Fibroblast of villous mesenchyme (primary cell): ENCODE measurements at places on chromosomes 1 and 21.
A peak's percentile ranks its signal among the peaks of the same experiment; 100 is the strongest.

- no peak for DNase-seq
These were observed 33.5 kb downstream of the KCNC4 start for GRCh38 chr1:110243574-110243973.

GRCh38 chr1:166900987-166901386 is 24.9 kb upstream of the TADA1 start:
- no peak for DNase-seq

- DNase-seq = peak; percentile 86
These were observed 36.3 kb upstream of the FAM3B start for GRCh38 chr21:41280115-41280919.

GRCh38 chr1:208058267-208058666 is 147.3 kb upstream of the CD34 start:
- no peak for DNase-seq

- DNase-seq = peak; percentile 70
These were observed 306.3 kb upstream of the DUSP10 start for GRCh38 chr1:222048094-222048595.

DNA sequence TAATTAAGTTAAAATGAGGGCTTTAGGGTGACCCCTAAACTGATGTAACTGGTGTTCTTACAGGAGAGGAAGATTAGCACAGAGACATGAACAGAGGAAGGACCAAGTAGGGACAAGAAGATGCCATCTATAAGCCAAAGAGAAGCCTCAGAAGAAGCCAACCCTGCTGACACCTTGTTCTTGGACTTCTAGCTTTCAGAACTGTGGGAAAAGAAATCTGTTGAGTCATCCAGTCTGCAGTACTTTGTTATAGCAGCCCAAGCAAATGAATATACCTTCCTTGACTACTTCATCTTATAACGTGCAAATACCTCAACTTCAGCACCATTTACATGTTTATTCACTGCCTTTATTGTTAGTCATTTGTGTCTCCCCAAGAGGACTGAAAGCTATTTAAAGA is 3.4 kb downstream of the ZBTB21 start:
- no peak for DNase-seq

GRCh38 chr1:184649451-184649888 is 105.2 kb downstream of the EDEM3 start:
- no peak for DNase-seq

- DNase-seq = peak; percentile 4
These were observed 210.0 kb downstream of the PLA2G4A start for GRCh38 chr1:187038784-187039183.

- no peak for DNase-seq
These were observed 53.8 kb downstream of the TLR5 start for GRCh38 chr1:223089250-223089649.

DNA sequence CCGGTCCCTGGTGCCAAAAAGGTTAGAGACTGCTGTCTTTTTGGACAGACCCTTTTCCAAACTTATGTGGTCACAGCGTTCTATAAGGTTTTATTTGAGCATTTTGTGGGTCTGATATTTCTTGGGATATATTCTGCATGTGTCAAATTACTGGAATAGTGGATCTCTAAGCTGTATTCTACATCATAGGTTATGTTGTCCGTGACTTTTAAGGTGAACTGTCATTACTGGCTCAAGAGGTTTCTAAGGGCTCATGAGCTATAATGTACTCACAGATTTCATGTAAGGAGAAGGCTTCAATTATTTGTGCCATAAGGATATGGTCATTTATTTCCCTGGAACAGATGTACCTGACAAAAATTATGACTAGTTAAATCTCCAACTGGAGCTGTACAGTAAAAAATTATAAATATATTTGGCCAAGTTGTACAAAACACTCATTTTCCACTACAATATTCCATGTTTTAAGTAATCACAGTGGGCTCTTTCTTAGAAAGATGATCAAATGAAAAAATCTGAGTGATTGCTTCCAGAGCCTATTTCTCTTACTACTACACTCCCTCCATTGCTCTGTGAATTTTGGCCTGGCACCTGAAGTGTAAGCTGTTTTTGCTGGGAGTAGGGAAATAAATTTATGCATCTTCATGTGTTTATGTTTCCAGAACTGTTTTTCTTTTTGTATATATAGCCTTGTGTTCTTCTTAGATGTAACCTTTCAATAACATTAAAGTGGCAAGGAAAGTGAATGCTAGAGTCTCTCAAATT is 538.1 kb upstream of the ZRANB2 start:
- DNase-seq = no peak

DNA sequence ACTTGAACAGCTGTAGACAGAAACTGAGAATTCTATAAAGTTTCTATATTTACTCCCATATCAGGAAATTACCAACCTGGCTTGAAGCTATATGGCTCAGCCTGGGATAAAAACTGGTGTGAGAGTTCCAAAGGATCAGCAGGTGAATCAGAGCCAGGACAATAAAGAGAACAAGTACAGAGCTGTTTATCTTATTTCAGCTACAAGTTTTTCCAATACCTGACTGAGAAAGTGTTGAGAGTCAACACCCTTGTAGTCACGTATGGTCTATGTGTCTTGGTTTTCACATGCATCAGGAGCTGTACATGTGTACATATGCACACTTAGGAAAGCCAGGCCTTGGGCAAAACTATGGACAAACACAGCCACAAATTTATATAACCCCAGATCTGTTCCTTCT is 40.7 kb upstream of the CXADR start:
- DNase-seq = no peak

GRCh38 chr1:206887701-206888100 is 9.5 kb upstream of the IL24 start:
- DNase-seq = peak; percentile 55

DNA sequence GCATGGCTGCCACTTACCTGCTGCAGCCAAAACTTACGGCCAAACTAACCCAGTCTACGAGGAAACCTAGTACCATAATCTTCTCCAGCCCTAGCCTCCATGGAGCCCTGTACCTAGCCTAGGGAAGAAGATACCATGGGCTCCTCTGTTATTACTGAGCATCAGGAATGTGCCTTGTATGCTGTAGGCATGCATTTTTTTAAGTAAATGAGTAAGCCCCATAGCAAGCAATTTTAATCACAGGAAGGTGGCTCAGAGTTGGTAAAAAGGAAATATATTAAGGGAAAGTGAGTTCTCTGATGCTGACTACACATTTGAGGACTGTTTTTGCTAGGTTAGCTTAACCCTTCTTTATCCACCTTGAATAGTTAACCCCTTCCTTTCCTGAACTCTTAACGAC is 21.2 kb downstream of the NFASC start:
- no peak for DNase-seq

GRCh38 chr1:157497284-157497683 is 55.0 kb downstream of the FCRL5 start:
- DNase-seq = no peak

DNA sequence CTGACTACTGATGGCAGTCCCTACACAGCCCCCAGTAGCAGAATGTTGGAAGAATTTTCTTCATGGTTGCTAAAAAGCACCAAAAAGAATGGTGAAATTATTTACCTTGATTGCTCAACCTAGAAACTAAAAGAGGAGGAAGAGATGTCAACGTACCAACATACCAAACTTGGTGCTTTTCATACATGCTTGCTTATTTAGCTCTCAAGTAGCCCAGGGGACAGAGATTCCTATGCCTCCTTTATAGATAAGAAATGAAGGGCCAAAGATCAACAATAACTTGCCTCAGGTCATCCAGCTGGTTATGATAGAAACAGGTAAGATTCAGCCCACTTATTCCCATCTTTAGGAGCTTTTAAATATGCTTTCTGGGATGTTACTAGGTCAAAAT is 170.6 kb downstream of the PIGK start:
- no peak for DNase-seq

DNA sequence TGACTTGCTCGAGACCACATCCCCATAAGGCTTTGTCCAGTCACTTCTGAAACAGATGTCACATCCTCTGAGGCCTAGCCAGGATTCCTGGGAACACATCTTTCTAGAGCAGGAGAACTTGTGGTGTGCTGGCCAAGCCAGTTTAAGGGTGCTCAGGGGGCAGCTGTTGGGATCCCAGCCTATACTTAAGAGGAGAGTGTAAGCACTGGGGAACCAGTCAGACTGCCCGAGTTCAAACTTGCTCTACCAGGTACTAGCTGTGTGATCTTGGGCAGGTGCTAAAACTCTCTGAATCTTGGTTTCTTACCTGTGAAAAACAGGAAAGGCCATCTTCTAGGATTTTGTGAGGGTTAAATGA is 15.6 kb upstream of the LY9 start:
- DNase-seq = no peak

DNA sequence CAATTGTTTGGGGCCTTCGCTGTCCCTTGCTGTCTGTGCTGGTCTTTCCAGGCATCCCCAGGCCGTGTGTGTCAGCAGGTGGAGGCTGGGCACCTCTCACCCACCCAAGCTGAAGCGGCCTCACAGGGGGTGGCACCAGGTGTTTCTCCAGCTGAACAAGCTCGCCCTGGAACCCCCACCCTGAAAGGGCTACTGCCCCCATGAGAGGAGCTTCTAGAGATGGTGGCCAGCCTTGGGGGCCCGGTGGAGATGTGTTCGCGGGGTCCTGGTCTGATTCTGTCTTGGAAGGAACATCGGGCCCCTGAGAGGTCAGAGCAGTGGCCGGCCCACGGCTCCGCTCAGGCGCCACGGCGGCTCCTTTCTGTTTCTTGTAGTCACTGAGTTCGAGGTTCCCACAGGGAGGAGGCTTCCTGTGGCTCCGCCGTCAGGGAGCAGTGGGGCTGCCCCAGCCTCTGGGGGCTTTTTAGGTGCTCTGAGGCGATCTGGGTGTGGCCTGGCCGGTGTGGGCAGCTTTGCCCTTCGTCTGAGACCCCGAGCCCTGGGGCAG is 46.9 kb downstream of the SKI start:
- DNase-seq = no peak

DNA sequence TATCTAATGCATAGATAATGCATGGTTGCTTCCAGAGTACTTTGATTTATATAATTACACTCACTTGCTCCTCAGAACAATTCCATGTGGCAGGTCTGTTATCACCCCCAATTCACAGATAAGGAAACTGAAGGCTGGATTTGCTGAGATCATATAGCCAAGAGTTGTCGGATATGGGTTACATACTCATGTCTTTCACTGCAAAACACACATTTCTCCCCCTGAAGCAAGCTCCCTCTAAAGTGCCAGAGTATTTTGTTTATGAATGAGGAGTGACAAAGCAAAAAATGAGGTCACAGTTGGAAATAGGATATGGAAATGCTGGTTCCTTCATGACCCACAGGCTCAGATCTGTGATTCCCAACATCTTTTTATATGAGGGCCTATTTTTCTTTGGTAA is 134.2 kb downstream of the ROR1 start:
- no peak for DNase-seq

- DNase-seq = peak; percentile 54
These were observed 1.2 kb downstream of the SH3GLB1 start for GRCh38 chr1:86705665-86705985.

DNA sequence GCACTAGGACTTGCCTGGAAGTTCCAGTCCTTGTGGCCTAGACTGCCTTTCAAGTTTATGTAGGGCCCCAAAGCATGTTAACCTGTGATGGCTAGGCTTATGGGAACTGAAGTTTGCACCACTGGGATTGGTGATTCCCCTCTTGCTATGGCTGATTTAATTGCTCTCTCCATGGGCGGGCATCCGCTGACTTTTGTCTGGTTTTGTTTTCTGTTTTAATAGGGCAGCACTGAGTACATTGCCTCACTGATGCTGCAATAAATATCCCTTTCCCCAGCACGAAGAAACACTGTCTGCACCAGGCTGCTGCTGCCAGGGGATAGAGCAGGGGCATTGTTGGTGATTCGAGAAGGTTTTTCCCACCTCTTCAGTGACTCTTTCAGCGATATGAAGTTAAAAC is 73.3 kb upstream of the PDE4B start:
- no peak for DNase-seq

DNA sequence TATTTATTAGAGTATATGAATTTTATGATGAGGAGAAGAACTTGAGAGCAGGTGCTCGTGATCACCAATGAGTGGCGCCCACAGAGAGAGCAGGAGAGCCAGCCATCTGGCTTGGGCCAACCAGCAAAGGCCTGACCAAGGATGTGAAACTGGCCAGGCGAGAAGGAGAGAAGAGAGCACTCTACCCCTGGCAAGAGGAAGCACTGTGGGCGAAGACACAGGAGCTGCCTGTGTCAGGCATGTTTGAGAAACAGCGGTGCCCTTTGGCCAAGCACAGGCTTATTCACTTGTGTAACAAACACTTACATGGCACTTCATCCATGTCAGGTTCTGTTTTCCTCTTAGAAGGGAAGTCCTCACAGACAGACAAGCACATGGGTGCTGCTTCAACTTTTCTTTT is 4.2 kb upstream of the SIPA1L2 start:
- DNase-seq = no peak

- DNase-seq = no peak
These were observed 35.1 kb downstream of the IL6R start for GRCh38 chr1:154440036-154440804.

DNA sequence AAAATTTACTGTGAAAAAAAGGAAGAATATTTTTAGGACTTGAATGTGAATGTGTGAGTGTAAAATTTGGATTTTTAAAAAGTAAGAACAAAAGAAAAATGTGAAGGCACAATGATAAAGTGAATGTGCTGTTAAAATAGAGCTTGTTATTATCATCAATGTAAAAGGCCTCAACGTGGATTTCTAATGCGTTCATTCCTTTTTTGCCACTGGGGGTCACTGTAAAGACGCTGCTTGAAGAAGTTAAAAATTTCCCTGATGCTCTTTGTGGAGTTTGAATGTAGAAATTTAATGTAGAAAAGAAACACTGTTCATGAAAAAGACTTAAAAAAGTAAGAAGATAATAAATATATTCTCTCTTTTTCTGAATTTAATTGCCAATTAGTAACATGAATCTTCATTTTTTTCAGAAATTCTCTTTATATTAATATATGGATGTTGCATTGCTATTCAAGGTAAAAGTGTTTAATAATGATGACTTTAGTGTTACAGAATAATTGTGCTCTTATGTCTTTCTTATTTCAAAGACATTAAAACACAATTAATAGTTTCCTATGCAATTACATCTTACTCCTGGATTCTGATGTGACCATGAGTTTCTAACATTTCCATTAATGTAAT is 161.5 kb downstream of the DNM3 start:
- peak; percentile 78 for DNase-seq
